ENCODE measurements at places on chromosomes 11 and 22. TPM values are rescaled to one million over a fixed set of nuclear protein-coding genes. Genes with fewer than 3 reads are reported as not detected.

DNA sequence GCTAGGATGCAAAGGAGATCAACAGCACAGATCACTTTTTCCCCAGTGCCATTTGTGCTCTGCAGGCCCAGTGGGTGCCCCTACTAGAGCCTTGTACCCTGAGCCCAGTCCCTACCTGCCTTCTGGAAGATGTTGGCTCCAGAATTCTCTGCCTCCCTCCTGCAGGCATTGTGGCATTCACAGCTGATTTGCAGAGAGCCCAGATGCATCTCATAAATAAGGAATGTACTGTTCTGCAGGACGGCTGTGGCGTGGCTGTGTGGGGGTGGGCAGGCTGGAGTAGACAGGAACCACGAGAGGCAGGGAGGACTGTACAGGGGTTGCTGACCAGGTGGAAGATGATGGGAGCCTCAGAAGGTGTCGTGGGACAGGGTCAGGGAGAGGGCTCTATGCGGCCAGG lies 11.2 kb upstream of the MIAT start:
- peaks cover 6% of the 10 kb centered on the region for H3K4me1 ChIP-seq
- H3K36me3 ChIP-seq: no peaks in the 10 kb centered on the region
- no peak overlapping the region for H3K27ac ChIP-seq
- DNase-seq: peak; percentile 12
- no peak overlapping the region for H3K4me3 ChIP-seq

GRCh38 chr22:46119729-46120419 lies 30.5 kb upstream of the PPARA start:
- no peak for DNase-seq
- H3K27me3 ChIP-seq: no peaks in the 10 kb centered on the region
- H3K4me3 ChIP-seq: no peak overlapping the region
- H3K36me3 ChIP-seq: no peaks in the 10 kb centered on the region
- H3K27ac ChIP-seq: no peak overlapping the region

DNA sequence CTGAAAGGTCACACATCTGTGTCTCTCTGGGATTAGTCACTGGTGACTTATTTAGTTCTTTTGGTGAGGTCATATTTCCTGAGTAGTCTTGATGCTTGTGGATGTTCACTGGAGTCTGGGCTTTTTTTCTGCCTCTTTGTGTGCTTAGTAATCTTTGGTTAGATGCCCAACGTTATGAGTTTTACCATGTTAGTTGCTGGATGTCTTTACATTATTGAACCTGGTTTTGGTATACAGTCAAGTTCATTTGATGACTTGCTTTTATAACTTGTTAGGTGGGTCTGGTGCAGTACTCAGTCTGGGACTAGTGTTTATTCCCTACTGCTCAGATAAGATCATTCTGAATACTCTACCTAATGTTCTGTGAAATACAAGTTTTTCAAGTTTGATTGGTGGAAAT lies 26.2 kb upstream of the SLC37A2 start:
- no peak overlapping the region for H3K27ac ChIP-seq
- H3K36me3 ChIP-seq: no peaks in the 10 kb centered on the region
- H3K4me3 ChIP-seq: no peak overlapping the region
- no peak for DNase-seq
- H3K4me1 ChIP-seq: no peaks in the 10 kb centered on the region

DNA sequence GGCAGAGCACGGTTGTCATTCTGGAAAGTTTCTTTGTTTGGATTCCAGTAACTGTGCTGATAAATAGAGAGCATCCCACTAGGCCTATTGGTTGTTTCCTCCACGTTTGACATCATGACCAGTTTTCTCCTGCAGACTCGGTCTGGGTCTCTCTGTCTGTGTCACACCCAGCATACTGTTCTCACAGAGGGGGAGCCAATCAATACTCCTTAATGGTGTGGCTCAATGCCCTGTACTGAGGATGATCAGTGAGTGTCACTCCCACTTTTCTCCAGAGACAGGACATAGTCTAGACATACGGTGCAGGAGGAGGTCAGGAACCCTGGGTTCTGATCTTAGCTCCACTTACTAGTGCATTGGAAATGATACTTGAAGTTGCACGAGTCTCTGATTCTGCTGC lies 88.2 kb upstream of the BLID start:
- no peak overlapping the region for H3K27ac ChIP-seq
- no peak overlapping the region for H3K4me3 ChIP-seq
- no peaks in the 10 kb centered on the region for H3K36me3 ChIP-seq
- H3K27me3 ChIP-seq: no peaks in the 10 kb centered on the region

DNA sequence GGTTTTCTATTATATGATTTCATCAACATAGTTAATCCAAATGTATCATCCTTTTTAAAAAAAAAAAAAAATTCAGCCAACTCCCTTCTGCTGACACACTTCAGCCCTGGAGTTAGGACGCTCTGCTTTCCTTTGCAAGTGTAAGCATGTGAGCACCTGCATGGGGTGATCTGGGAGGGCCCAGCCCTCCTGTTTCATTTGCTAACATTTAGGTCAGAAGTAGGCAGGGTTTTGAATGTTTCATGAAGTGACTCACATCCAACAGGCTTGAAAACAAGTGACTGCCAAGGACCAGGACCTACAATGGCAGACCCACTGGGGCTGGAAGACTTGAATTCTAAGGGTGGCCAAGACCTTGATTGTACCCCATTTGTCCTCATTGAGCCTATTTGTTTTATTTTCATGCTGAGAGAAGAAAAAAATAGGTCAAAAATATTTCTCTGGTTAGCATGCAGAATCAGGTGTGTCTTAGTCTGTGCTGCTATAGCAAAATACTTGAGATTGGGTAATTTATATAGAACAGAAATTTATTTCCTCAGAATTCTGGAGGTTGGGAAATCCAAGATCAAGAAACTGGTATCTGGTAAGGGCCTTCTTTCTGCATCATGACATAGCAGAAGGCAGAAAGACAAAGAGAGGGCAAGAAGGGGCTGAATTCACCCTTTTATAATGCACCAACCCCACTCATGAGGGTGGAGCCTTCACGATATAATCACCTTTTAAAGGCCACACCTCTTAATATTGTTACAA lies 137.6 kb downstream of the CD44 start:
- no peaks in the 10 kb centered on the region for H3K36me3 ChIP-seq
- no peak overlapping the region for H3K4me3 ChIP-seq
- no peaks in the 10 kb centered on the region for H3K27me3 ChIP-seq
- no peak for DNase-seq
- no peak overlapping the region for H3K27ac ChIP-seq
- H3K4me1 ChIP-seq: no peaks in the 10 kb centered on the region

DNA sequence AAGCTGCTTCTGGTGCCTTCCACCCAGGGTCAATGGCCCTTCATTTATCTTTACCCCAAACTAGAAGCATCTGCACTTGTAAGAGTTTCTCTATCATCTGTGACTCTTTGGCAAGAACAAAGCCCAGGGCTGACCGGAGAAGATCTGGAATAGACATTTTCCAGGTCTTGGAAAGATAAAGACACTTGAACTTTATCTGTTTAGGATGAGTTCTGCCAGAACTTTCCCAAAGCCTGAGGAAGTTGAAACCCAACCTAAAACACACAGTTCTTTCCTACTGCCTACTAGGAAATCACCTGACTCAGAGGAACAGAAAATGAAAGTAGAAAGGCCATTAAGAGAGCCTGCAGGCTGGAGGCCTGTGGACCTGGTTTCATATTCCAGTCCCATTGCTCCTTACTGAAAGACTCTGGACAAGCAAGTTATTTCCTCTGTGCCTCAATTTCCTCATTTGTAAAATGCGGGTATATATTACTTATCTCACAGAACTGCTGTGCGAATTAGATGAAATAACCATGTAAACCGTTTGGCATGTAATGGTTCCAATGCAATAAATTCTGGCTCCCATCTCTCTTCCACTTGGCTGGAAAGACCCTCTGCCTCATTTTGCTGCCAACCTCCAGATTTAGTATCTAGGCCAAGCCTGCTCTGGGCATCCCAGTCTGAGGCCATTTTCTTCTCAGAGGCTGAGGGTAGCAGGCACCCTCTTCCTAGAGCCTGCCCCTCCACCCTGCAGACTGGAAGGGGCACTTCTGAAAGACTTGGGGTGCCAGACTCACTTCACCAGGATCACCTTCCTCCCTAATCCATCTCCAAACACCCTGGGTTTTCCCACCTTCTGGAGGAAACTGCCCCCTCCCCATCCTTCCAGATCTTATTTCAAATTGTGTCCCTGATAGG lies 1.2 kb downstream of the UBE2L6 start:
- peak overlapping the region; percentile 87 for H3K4me3 ChIP-seq
- DNase-seq: peak; percentile 44
- H3K27me3 ChIP-seq: no peaks in the 10 kb centered on the region
- peaks cover 13% of the 10 kb centered on the region for H3K4me1 ChIP-seq
- peak overlapping the region; percentile 82 for H3K27ac ChIP-seq
- no peaks in the 10 kb centered on the region for H3K36me3 ChIP-seq

- no peaks in the 10 kb centered on the region for H3K27me3 ChIP-seq
- no peaks in the 10 kb centered on the region for H3K4me1 ChIP-seq
- H3K36me3 ChIP-seq: no peaks in the 10 kb centered on the region
- H3K4me3 ChIP-seq: no peak overlapping the region
- H3K27ac ChIP-seq: no peak overlapping the region
These were observed 48.1 kb downstream of the DNHD1 start for GRCh38 chr11:6544921-6545850.

GRCh38 chr11:125071846-125072217 lies 8.7 kb downstream of the SLC37A2 start:
- no peak overlapping the region for H3K4me3 ChIP-seq
- no peak for DNase-seq
- H3K36me3 ChIP-seq: no peaks in the 10 kb centered on the region
- peaks cover 6% of the 10 kb centered on the region for H3K4me1 ChIP-seq
- no peak overlapping the region for H3K27ac ChIP-seq

INS gene
- not detected for total RNA-seq

C11orf16 gene
- total RNA-seq: not detected

- H3K36me3 ChIP-seq: no peaks in the 10 kb centered on the region
- H3K4me1 ChIP-seq: peaks cover 8% of the 10 kb centered on the region
- H3K27ac ChIP-seq: no peak overlapping the region
- peak; percentile 83 for DNase-seq
These were observed 33.7 kb upstream of the MYRF start for GRCh38 chr11:61718621-61719302.

GAS2L1 gene
- total RNA-seq: 17.3 TPM
